NCI-H2107 (cell line): ENCODE measurements at places on chromosomes 2 and 18.

DNA sequence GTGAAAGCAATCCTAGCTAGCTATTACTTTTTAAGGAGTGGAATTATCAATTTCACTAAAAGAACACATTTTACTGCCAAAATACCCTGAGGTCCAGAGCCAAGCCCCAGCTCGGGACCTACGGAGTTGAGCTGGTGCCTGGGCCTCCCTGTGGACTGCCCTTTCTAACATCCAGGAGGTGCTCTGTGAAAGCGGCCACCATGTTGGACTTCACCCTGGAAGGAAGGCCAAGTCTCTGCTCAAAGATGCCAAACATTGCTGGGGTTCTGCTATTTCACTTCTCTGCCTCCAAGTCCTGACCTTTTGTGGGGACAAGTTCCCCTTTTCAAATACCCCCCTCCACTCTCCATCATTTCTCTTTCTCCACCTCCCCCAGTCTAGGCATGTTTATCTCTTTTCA lies 498.7 kb upstream of the RAB6C start:
- no peak for DNase-seq

DNA sequence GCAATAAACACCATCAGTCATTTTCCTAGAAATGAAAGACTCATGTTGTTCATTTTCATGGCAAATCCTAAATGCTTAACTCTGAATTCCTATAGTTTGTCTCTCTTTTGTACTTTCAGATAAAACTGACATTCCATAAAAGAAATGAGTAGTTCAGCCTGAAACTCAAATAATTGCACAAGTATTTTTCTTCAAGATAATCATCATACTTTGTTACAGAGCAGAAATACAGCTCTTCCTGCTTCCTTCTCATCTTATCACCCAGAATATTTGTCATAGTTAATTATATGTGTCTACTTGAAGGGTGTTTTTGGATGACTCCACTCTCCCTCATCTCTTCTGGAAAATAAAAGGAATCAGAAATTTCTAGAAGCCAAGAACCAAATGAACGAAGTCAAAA lies 141.1 kb downstream of the HNMT start:
- no peak for DNase-seq

DNA sequence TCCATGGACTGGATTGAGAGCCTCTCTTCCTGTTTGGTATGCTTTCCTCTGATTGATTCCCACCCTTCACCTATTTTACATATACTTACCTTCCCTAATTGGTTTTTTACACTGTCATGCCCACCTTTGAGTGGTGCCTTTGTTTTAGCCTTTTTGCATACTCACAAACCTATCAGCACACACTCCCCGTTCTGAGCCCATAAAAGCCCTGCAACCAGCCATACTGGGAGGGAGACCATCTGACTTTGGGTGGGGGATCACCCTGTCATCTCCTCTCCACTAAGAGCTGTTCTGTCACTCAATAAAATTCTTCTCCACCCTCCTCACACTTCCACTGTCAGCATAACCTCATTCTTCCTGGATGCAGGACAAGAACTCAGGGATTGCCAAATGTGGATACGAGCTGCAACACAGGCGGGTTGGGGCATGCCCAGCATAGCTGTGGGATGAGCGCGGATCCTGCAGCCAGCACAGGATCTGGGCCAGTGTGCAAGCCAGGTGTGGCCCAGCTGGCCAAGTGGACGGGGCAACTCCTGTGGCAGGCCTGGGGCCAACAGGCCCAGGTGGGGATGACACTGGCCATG lies 9.4 kb upstream of the MOB1A start:
- no peak for DNase-seq

DNA sequence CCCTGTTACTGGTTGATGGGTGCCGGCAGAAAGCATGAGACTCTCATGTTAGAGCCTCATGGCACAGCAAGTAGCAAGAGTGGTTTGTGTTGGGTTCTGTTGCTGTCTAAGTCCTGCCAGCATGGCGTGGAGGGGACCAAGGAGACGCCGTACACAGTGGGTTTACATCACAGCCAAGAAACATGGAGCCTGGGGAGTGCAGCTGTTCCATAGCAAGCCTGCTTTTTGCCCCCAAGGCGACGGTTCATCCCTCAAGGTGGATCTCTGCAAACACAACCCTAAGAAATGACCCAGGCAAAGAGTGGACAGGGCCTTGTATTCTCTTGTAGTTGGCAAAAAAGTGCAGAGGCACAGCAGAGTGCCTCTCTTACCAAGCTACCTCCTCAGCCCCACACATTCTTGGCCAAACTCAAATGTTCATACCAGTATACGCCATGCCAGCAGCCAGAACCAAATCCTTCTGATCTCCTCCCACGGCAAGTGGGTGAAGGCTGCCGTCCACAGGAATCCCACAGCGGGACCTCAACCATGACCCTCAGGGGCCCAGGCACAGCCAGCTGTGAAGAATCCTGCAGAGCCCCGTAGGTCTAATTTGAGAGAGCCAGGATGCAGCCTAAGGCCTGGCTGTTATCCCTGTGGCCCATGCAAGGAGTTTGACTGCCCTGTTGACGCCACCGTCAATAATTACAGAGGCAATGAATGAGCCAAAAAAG lies 19.0 kb downstream of the SNED1 start:
- DNase-seq = no peak

- DNase-seq = no peak
Measured at GRCh38 chr2:174499371-174499770, 12.5 kb upstream of the GPR155 start.

DNA sequence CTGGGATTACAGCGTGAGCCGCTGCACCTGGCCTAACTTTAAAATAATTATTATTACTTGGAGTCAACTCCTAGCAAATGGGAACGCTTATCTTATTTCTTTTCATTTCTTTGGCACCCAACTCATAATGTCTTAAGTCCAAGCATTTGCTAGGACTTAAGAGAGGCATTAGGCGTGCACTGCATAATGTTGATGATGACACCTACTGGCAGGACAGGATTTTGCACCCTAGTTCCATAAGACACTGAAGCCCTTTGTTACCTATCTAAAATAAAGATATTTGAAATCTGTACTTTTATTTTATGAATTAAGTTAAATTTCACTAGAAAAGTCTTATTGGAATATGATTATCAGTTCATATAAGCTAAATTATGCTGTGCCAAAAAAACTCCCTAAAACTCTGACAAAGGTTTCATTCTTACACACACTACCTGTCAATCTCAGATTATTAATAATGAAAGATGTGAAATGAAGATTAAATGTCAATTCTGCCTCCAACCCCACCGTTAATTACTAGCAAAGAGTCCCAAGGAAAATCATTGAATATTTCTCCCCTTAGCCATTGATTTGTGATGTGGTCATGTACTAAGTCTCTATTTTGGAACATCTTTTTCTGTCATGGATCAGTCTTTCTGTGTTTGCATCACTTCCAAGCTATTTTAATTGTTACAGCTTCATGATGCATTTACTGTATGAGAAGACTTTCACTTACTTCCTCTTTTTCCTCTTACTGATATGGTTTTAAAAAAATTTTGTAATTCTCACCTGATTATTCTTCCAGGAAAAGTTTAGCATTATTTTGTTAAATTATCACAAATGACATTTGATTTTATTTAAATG lies 12.7 kb upstream of the CDH2 start:
- no peak for DNase-seq

DNA sequence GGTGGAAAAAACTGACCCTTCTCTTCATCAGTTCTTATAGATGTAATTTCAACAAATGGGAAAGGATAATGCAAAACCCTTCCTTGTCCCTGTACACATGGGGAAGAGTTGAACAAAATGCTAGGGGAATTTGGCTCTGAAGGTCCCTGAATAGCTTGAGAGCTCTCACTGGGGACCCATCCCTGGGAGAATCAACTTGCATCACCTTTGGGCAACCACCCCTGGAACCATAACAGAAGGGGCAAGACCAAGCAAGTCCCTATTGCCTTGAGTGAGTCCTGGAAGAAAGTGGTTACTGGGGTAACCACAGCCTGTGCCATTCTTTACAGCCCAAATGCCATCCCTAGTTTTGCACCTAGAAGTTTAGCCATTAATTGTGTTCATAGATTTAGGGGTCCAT lies 52.2 kb upstream of the B3GNT2 start:
- DNase-seq = no peak

GRCh38 chr18:46624127-46624526 lies 32.9 kb downstream of the LOXHD1 start:
- DNase-seq = no peak
